ENCODE measurements at places on chromosomes 5 and 9.
A peak's percentile ranks its signal among the peaks of the same experiment; 100 is the strongest.

DNA sequence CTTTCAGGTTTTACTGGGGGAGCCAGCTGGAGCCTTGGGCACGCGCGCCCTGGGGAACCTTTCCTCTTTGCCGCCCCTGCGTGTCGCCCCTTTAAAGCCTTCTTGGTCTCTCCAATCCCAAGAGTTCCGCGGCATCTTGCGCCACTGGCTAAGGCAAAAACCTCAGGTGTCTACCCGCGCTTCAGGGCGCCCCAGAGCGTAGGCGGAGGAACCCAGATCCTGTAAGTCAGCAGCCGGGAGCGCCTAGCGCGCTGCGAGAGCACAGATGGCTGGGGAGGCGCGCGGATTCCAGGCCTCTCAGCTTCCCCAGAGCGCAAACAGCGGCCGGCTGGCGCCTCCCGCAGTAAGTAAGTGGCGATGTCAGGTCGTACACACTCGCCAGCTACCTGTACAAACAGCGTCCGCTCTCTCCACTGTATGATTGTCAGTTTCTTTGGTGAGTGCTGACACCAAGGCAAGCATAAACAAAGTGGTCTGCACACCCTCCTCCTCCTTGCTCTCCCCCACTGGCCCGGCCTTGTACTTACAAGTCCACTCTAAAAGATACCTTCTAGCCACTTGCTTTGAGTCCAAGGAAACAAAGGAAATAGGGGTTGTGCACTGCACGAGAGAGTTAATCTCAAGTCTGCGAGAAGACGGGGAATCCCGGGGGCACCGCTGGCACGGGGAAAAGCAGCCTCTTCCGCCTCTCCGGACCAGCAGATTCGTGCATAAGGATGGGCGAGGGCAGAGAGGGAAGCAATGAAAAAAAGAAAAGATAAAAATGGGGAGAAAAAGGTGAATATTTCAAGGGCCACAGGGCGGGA, 2.9 kb downstream of the HTR1A start:
- DNase-seq, result no peak

DNA sequence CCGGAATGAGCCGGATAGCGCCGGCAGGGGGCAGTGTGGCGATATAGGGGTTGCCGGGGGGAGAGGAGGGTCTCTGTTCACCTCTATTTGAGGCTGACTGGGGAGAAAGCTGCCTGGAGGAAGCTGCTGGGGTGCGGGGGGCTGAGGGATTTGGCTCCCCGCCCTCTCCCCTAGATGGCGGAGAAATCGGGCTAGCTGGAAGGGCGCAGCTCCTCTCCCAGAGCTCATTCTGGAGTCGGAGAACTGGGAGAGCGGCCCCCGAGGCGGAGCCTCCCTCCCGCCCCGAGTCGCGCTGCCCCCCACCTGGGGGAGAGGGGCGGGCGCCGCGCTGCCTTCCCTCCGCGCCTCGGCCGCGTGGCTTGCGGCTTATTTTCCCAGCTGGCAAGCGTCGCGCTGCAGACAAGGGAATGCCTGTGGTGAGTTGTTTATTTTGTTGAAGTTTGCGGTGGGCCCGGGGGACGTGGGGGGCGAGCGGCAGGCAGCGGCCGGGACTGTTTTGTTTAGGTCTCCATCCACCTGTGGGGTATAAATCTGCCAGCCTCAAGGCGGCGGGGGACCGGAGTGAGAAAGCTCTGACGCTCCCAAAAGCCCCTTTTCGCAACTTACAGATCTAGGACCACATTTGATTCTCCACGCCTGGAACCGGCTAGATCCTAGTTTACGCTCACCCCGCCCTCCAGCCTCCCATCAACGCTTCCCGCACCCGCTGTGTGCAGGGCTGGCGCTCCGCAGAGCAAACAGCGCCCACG, 4.1 kb upstream of the RGMB start:
- peak; percentile 81 for DNase-seq

- DNase-seq, result no peak
Measured at GRCh38 chr5:42605490-42605889, 151.1 kb upstream of the CCDC152 start.

- DNase-seq, result peak; percentile 11
Measured at GRCh38 chr9:34106110-34106509, 20.4 kb downstream of the DCAF12 start.

DNA sequence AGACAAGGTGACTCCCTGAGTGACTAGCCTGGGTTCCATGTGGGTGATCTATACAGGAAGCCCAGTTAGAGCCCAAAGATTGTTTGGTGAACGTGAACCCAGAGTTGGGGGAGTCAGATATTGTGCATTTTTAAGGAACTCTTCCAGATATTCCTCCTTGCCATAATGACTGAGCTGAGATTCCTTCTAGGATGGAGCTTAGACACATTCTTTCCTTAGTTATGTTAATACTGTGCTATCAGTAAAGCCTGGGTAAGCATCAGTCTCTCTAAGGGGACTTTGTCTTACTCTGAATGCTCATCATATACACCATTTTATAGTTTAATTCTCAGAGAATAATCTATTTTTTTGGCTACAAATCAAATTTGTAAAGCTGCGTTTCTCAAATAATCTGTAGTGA, 68.1 kb downstream of the FOXB2 start:
- DNase-seq, result no peak

DNA sequence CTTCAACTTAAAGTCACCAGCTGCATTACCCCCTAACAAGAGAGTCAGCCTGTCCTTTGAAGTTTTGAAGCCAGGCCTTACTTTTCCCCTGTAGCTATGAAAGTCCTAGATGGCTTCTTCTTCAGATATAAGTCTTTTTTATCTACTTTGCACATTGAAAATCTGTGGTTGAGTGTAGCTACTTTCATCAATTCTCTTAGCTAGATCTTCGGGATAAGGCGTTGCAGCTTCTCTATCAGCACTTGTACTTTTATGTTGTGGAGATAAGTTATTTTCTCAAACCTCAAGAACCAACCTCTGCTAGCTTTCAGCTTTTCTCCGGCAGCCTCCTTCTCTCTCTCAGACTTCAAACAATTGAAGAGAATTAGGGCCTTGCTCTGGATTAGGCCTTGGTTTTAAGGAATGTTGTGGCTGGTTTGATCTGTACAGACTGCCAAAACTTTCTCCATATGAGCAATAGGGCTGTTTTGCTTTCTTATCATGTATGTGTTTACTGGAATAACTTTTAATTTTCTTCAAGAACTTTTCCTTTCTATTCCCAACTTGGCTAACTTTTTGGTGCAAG, 21.6 kb downstream of the CATSPER3 start:
- peak; percentile 70 for DNase-seq

DNA sequence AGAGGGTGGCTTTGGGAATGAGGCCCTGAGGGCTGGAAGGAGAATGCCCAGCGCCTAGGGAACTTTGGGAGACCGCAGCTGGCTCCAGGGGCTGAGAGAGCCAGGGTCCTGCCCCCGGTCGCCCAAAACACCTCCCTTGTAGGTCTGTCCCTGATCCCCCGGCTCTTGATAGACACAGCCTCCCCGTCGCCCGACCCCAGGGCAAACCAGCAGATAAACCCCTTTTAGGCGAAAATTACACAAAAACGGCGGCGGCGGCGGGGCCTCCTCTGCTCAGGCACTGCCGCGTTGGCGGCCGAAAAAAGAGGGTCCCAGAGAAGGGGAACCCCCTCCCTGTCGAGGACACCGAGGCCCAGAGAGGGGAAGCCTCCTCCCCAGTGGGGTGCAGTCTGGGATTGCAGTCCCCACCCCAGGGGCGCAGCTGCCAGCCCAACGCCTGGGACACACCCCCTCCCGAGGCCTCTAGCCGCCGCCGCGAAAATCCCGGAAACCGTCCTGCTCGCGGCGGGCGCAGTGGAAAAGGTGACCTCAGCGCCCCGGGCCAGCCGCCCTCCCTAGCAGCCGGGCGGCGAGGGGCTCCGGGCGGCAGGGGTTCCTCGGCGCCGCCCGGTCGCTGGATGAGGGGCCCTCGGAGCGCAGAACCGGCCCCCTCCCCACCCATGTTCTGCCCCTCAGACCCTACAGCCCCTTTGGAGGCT, 3.1 kb upstream of the BARX1 start:
- DNase-seq, result no peak

DNA sequence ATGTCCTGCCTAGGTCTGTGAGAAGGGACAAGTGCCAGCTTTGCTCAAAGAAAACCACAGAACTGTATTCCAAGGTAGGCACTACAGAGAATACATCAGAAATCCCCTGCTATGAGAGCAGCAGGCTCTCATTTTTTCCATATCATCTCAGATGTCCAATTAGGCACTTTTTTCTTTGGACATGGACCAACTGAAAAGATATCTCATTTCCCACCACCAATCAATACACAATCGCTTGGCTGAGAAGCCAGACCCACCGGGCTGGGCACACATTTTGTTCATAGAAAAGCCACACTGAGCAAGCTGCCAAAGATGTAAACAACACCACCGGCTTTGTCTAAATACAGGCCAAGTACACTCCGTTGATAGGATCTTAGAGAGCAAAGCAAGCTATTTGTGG, 25.9 kb downstream of the STOM start:
- no peak for DNase-seq

DNA sequence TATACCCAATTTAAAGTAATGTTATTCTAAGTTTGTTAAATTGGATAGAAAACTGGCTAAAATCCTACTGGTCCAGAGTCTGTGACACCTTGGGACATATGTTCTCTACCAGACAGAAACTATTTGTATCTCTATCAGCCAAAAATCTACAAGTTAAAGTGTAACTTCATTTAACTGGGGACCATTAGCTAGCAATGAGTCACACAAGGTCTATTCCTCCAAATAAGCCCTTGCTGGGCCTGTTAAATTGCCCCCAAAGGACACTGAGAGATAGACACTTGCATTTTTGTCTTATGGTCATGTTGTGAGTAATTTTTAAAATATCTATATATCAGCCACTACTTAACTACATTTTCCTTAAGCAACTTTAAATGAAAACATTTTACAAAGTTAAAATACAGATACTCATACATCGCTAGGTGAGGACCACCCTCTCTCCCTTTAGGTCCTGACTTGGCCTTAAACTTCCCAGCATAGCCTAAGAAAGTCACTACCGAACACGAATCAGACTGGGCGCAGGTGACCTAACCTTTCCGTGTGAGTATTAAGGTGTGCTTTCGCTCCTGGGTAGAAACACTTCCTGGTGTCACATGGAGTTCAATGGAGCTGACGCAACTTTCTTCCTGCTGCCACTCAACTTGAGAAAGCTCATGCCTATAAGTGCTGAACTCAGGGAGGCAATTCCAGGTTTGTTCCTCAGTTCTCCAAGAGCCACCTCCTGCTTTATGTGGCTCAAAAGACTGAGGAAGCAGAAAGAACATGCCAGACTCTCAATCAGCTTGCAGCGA, 249.1 kb downstream of the DIRAS2 start:
- DNase-seq, result no peak

- peak; percentile 85 for DNase-seq
Measured at GRCh38 chr5:95081500-95081960, 203.4 kb downstream of the MCTP1 start.

DNA sequence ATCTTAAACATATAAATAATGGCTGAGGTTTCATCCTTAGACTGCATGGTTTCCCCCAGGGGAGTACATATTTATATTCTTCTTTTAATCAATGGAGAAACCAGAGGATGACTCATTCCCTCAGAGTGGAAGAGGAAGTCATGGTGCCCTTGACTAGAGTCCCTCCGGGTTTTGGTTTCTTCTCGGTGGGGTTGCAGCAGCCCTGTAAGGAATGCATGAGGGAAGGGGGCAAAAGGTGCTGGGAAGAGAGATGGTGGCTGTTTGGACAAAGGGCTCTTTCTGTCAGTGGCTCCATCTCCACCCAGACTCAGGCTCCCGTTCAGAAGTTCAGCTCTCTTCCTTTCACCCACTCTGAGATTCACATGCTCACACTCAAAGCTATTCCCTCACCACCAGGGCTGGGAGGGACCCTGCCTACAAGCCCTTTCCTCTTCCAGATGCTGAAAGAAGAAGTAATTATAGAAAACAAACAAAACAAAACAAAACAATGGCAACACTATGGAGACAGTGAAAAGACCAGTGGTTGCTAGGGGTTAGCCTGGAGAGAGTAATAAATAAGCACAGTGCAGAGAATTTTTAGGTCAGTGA, 129.8 kb upstream of the IL12B start:
- DNase-seq, result peak; percentile 20

DNA sequence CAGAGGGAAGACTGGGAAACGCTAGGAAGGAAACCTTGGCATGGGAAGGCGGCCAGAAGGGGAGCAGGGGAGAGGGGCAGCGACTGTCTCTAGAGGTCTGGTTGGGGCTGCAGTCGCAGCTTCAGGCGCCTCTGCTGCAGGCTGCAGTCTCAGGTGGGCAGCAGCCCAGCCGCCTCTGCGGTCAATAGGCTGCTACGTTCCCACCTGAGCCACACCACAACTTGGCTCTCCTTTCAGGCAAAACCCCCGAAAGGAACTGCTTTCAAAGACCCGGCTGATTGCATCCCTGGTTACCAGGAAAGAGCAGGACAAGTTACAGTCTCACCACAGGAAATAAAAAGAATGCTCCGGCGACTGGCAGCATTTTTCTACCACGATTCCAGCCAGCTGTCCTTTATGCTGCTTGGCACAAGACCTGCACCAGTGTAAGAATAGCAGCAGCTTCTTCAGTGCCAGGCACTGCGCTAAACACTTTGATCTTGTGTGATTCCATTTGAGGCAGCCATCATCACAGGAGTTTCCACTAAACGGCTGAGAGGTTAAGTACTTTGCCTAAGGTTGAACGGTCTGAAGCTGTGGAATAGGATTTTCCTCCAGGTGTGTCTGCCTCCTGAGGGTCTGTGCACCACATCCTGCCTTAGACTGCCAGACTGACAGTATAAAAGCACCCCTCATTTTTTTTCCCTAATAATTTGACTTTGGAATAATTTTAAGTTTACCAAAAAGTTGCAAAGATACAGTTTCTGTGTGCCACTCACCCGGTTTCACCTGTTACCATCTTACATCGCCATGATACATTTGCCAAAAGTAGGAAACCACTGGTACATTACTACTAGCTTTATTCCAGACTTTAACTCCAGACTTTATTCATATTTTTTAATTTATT, 7.5 kb downstream of the RPS14 start:
- no peak for DNase-seq

All from fibroblast of lung (primary cell).